ENCODE measurements at places on chromosomes 2 and 18. TPM values are rescaled to one million over a fixed set of nuclear protein-coding genes. Genes with fewer than 3 reads are reported as not detected.
A peak's percentile ranks its signal among the peaks of the same experiment; 100 is the strongest.

DNA sequence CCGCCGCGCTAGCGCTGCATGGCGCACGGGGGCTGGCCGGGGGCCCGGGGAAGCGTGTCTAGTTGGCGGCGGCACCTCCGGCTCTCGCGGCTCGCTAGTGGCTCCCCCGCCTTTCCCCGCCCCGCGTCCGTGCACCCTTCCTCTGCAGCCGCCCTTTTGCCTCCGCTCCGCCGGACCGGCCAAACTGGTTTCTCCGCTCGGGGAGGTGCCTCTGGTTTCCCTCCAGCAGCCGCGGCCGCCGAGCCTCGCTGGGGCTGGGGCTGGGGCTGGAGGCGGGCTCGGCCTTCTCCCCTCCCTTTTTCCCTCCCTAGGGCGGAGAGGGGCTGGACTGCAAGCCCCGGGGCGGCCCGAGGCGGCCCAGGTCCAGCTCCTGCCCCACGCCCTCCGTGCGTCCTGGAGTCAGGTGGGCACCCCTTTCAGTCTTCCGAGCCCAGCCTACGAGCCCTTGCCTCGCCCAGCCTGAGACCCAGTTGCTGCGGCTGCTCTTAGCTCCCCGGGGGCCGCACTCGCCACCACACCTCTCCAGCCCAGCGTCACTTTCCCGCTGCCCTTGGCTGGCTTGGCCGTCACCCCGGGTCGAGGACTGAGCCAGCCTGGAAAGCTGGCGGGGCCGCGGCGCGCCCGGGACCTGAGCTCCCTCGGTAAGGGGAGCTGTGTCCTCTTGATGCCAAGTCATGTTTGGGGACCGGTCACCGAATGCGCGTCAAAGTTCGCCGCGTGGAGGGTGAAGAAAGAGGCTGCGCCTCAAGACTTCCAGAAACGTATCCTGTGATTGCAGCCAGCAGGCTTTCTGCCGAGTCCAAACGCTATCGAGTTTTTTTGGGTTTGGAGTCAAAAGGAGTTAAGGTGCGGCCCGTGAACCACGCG is at the start of gene ATP8B1:
TSS of gene ATP8B1 (minus strand) at position 213 of the 867 bp plus-strand sequence. CDS start 71,508 bp downstream, outside the sequence.
- DNase-seq: peak; percentile 82

- no peak for DNase-seq
These were observed 4.5 kb downstream of the SCYGR3 start for GRCh38 chr2:227610123-227610522.

GRCh38 chr2:28390746-28391563 is 1.7 kb upstream of the FOSL2 start:
- DNase-seq: peak; percentile 92

DNA sequence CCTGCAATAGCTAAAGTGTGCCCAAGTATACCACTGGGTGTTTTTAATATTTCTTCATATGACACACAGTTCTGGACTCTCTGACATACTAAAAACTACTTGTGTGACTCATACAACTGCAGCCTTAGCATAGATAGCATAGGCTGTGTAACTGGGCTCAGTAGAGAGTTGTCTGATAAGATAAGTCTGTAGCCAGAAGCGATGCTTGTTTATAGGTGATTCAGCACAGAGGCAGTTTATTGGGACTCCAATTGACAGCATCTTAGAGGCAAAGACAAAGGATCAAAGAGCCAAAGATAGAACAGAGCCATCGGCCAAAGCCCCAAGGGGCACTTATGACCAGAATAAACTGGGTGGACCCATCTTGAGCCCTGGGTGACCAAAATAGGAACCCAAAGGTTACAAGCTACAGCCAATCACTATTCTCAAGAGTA is 42.3 kb downstream of the AAK1 start:
- DNase-seq: no peak

DNA sequence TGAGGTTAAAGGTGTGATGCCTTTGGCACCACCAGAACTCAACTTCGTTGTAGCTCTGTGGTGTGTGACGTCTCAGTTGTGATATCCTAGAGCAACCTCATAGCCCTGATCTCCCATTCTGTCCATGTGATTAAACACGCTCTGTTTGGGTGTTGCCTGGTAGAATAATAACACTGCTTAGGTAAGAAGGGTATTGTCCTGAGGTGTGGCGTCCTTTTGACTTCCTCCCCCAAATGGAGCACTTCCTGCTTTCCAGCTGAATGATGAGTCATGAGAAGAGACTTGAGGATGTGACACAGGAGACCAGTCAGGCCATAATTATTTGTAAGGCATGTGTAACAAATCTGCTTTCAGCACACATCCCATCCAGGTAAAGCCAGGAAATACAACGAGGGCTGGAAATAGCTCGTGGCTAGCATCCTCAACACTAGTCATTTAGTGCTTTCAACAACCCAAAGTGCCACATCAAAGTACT is 100.7 kb downstream of the RAPGEF4 start:
- peak; percentile 37 for DNase-seq

GRCh38 chr2:234564699-234565098 is 67.8 kb upstream of the ARL4C start:
- DNase-seq: no peak

DNA sequence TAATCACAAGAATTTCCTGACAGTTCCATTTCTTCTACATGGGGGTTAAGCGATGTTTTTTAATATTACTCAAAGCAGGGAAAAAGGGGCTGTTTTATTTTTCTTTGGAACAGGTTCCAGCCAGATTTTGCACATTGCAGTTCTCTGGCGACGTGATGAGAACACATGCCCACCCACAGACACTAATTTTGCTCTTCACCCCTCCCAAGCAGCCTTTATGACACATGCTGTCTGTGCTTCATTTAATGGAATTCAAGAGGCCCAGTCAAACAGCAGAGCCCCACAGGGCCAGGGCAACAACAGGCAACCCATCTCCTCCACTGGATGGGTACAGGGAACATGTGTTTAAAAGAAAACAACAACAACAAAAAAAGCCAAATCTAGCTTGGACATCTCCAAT is 70.8 kb downstream of the SPRED2 start:
- DNase-seq: no peak

DNA sequence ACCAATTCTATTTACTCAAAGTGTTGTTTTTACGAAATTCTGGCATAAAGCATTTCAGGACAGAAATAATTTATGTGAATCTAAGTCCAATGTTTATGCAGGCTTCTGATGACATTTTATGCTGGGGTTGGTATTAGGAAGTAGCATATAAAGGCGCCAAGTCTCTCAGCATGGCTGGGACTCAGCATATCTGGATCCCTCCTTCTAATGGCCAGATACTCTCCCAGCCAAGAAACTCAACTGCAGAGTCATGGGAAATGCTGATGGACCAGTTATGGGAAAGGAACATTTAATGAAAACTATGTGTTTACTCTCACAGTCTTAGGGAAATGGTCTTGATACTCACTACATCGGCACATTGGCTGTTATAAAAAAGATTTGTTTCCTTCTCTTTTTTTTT is 392.2 kb downstream of the ARHGAP15 start:
- DNase-seq: no peak

DNA sequence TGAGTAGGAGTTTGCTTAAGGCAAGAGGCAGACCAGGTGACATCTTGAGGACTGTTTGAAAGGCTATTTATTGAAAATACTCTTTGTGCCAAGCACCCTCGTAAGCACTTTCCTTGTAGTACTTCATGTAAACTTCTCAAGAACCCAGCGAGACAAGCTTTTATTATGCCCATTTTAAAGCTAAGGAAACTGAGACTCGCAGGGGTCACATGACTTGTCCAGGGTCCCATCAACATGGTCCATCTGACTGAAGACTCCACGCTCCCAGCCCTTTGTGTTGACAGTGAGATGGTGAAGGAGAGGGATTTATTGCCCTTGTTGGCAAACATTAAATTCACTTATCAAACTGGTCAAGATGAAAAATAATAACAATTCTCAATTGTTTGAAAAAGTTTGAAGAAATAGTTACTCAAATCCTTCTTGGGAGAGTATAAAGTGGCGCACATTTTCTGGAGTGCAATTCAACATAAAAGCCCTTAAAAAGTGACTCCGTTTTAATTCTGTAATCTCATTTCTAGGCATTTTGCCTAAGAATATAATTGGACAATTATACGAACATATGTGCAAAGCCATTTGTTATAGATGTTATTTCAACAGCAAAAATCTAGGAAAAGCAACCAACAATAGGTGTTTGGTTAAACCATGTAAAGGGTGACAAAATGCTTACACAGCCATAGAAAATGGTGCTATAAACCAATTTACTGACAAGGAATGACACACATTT is 270.5 kb upstream of the NCKAP5 start:
- DNase-seq: no peak

DNA sequence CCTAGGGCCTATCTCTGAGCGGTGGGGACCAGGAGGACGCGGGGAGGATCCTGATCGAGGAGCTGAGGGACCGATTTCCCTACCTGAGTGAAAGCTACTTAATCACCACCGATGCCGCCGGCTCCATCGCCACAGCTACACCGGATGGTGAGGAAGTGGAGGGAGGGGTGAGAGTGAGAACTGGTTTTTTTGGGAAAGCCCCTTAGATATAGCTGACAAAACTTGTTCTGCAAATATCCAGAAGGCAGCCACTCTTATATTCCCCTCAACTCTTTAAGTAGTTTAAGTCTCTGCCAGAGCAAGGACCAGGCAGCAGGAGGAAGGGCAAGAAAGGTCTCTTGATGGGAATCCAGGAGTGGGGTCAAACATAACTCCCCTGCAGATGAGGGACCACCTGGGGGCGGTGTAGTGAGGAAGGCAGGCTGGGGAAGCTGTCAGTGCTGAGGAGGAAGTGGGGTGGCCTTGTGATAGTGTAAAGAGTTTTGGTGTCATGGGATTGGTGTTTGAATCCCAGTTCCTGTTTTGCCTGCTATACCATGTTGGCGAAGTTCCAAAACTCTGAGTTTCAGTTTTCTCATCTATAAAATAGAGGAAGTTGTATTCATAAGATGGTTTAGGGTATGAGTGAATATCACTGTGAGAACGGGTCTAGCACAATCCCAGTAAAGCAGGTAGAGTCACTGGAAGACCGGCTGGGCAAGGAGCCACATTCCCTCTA is 3.4 kb downstream of the NAGK start:
- DNase-seq: no peak

GRCh38 chr2:203553784-203554183 is 18.7 kb upstream of the RAPH1 start:
- no peak for DNase-seq

C2orf72 gene
- total RNA-seq: not detected

CRYBA2 gene
- not detected for total RNA-seq

ACVR1C gene
- total RNA-seq: 10.0 TPM

FBXO41 gene
- 2.0 TPM for total RNA-seq

CHRND gene
- total RNA-seq: 0.35 TPM

ZNF385B gene
- total RNA-seq: 36.7 TPM

Measured in left cardiac atrium (tissue), 4 donors.